ENCODE measurements at places on chromosomes 5 and 9.
A peak's percentile ranks its signal among the peaks of the same experiment; 100 is the strongest.

GRCh38 chr9:110028271-110028670 lies 179.7 kb downstream of the C9orf152 start:
- no peak for DNase-seq

GRCh38 chr5:24364711-24365110 lies 280.1 kb downstream of the CDH10 start:
- DNase-seq = no peak

DNA sequence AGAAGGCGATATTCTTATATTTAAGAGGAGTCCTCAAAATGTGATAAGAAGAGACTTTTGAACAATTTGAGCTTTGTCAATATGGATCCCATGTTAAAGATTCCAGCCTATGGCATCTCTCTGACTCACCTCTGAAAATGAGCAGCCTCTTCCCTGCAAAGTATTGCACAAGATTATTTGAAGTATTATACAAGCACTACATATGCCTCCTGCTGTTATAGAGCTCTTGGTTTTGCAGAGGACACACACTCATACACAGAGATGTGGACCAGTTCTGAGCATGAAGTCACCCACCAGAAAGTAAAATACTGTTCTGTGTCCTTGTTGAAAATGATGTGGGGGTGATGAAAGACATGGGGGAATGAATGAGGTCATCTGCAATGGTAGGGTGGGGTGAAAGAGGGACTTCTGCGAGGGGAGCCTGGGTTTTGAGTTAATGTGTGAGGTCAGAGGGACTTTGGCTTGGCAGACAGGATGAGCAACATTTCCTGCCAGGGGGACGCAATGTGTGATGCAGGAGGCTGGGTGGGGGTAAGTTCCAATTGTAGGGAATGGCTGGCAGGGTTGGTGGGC lies 25.8 kb downstream of the FBXL7 start:
- DNase-seq = no peak

DNA sequence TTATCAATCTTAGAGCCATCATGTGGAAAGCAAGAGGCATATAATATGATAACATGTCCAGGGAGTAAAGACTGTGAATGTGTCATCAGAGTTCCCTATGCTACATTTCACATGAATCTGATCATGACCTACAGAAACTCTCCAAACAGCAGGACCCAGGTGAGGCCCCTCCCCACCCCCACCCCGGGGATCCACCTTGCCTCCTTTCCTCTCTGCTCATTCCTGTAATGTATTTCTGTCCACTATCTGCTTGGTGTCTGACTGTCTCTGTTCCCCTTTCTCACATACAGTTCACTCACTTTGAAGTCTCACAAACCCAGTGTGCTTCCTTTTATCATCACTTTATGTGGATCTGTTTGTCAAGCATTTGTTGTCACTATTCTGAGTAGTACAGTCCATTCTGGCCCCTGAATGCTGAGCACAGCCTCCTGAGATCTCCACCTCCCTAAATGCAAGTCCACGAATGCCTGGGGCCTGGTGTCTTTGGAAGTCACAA lies 76.4 kb upstream of the SMARCA2 start:
- DNase-seq = no peak

DNA sequence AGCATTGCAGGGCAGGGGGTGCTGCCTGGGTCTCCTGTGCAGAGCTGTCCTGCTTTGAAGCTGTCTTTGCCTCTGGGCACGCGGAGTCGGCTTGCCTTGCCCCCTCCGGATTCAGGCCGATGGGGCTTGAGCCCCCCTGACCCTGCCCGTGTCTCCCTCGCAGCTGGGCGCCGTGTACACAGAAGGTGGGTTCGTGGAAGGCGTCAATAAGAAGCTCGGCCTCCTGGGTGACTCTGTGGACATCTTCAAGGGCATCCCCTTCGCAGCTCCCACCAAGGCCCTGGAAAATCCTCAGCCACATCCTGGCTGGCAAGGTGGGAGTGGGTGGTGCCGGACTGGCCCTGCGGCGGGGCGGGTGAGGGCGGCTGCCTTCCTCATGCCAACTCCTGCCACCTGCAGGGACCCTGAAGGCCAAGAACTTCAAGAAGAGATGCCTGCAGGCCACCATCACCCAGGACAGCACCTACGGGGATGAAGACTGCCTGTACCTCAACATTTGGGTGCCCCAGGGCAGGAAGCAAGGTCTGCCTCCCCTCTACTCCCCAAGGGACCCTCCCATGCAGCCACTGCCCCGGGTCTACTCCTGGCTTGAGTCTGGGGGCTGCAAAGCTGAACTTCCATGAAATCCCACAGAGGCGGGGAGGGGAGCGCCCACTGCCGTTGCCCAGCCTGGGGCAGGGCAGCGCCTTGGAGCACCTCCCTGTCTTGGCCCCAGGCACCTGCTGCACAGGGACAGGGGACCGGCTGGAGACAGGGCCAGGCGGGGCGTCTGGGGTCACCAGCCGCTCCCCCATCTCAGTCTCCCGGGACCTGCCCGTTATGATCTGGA lies 2.7 kb downstream of the CEL start:
- no peak for DNase-seq

- peak; percentile 15 for DNase-seq
Observed at GRCh38 chr9:36008774-36009300, 27.9 kb upstream of the RECK start.

- no peak for DNase-seq
Observed at GRCh38 chr5:77339337-77339890, 128.9 kb downstream of the PDE8B start.

GRCh38 chr9:86099701-86100364 lies 475 bp upstream of the GOLM1 start:
- peak; percentile 28 for DNase-seq

DNA sequence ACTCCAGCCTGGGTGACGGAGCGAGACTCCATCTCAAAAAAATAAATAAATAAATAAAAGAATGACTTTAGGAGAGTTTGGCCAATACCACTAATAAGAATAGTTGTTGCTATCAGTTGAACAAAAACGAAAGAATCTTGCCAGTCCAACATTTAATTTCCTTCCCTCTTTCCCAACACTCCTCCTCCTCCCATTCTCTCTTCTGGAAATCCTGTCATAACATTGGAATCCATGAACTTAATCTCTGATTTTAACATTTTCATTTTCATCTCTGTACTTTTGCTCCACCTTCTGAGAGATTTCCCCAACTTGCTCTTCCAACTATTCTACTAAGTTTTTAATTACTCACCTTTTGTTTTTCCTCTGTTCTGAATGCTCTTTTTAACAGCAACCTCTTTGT lies 42.8 kb upstream of the CDK20 start:
- no peak for DNase-seq

- peak; percentile 32 for DNase-seq
Observed at GRCh38 chr5:157266286-157267007, 524 bp downstream of the CYFIP2 start.

All from heart left ventricle (tissue), 16 donors.